ENCODE measurements at places on chromosomes 12 and 14. TPM values are rescaled to one million over a fixed set of nuclear protein-coding genes. Genes with fewer than 3 reads are reported as not detected.

GRCh38 chr12:100075598-100075997 lies 67.1 kb downstream of the BLTP3B start:
- no peak for DNase-seq

The ASPG gene
- total RNA-seq: 29.4 TPM

DNA sequence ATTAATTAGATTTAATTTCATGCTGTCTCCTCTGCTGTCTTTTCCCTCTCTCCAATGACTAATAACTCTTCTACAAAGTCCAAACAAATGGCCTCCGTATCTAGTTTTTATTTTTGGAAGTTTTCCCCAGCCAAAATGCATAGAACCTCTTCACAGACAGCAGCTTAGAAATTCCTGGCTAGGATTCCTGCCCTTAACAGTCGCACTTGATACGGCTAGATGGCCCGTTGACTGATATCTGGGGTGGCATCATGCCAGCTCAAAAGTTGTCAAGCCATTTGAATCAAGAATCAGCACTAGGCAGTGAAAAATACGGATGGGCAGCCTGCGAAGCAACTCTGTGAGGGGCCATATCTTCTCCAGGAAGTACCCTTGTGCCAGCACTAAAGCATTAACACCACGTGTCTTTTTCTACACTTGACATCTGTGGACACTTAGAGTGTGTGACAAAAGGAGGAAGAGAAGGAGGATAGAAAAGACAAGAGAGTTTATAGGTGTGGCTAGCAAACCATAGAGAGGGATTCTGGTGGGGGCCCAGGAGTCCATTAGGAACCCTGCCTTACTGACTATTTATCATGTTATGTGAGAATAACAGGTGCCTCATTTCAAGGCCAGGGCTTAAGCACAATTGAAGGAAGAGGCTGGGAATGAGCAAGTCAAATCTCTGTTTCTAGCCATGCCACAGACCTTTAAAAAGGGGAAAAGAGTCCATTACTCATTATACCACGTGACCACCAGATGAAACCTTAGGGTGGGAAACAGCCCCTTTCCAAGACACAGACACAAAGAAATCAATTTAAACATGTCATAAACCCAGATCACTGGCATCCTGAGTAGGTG lies 39.2 kb upstream of the KRR1 start:
- DNase-seq: no peak

GRCh38 chr12:99367181-99367580 lies 280.4 kb upstream of the GARIN6 start:
- DNase-seq: no peak

- DNase-seq: no peak
These were observed 8.4 kb downstream of the NIN start for GRCh38 chr14:50822501-50823042.

DNA sequence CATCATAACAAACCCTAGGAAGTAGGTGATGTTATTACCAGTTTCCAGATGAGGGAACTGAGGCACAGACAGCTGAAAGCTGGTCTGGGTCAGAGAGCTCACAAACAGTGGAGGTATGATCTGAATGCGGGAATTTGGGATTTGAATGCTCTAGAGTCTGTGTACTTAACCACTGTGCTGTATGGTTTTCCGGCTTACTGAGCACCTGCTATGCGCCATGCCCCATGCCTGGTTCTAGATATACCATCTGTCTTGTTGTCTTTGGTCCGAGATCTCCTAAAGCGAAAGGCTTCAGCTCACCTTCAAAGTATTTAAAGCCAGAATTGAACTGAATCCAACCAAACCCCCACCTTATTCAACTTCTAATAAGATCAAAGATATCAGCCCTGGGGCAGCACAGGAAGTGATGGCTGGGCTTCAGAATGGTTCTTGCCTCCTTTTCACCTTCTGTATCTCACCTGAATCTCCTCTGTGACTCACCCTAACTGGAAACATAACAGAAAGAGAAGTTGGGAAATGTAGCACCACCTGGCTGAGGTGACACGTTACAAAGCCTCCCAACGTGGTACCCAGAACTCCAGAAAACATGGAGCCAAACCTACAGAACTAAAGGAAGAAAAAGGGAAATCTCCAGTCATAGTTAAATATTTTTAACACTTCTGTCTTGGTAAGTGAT lies 54.3 kb downstream of the PRMT8 start:
- DNase-seq: no peak

GRCh38 chr12:67758521-67758920 lies 110.0 kb downstream of the DYRK2 start:
- DNase-seq: no peak

The CFAP73 gene
- 1.0 TPM for total RNA-seq

- no peak for DNase-seq
These were observed 39.3 kb upstream of the ACSM4 start for GRCh38 chr12:7264538-7264937.

The HHIPL1 gene
- 4.7 TPM for total RNA-seq

GRCh38 chr14:68806526-68807147 lies 13.8 kb upstream of the ZFP36L1 start:
- DNase-seq: peak; percentile 57

- DNase-seq: no peak
These were observed 89.3 kb upstream of the MED13L start for GRCh38 chr12:116366824-116367223.

The PTGER2 gene
- total RNA-seq: 0.81 TPM

GRCh38 chr12:128381541-128381940 lies 114.6 kb downstream of the TMEM132C start:
- no peak for DNase-seq

DNA sequence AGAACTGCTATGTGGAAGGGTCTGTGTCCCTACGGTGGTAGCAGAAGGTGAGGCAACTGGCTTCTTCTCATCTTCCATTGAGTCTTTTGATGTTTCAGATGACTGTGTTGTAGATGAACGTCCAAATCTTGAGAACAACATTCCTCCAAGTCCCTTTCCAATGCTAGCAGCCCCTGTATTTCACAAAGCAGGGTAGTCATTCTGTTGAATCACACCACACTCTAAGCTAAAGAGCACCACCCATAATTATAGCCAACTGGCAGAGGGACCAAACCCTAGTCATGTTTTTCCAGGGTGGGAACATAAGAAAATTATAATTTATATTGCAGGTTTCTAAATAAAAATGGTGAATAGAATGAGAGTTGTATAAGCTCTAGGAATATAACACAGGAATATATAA lies 98.7 kb downstream of the DDHD1 start:
- no peak for DNase-seq

DNA sequence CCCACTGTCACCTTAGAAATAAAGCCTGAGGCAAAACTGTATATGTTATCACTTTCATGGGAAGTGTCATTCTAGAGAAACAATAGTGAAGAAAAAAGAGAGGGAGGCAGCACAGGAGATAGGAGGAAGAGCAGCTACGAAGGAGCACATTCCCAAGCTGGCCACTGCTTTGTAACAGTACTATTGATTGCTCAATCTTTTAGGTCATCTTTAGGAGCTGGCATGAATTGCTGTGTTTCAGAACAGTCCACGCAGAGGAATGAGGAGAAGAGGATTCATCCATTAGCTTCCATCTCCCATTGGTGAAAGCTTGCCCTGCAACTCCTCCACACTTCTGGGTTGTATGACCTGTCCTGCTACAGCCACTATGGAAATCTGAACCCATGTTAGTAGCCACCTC lies 372.5 kb upstream of the DDHD1 start:
- no peak for DNase-seq

DNA sequence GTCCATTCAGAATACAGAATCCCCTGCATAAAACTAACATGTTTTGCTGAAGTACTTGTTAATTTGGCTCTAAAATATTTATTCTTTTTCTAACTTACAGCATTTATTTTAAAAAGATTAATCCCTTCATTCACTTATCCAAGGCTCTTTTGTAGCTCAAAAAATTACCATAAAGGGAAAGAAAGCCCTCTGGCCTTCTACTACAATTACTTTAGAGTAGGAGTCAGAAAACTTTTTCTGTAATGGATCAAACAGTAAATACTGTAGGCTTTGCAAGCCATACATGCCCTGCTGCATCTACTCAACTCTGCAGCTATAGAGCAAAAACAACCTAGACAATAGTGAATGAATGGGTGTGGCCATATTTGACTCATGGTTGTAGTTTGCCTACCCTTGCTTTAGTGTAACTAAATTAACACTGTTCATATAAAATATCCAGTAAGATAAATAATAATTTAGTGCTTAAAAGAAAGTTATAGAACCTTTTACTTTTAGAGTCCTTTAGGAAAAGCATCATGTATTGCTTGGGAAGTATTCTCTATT lies 74.2 kb upstream of the ZFP36L1 start:
- no peak for DNase-seq

DNA sequence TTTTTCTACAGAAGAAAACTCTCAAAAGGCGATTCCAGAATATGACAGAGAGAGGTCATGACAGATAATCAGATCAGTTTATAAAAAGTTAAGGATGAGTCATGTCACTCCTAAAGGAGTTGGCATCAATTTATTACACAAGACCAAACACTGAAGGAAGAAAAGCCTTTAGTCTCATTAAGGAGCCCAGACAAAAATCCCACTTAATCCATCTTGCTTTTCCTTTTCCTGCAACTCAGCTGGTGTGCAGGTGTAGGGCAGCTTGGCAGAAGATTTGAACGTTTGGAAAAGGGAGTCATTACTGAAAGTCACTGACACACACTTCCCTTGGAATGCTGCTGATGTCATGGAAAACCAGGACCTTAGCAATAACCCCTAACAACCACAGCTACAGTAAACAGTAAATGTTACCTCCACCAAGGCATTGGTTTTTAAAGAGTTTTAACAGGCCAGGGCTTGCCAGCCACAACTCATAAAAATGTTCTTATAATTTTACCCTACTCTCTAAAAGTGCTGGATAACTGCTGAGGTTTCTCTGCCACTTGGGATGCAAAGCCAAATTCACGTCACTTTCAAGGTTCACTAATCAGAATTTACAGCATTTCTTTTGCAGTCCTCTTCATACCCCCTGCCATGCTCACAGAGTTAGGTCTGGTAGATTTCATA lies 320.6 kb downstream of the RAD51B start:
- no peak for DNase-seq

DNA sequence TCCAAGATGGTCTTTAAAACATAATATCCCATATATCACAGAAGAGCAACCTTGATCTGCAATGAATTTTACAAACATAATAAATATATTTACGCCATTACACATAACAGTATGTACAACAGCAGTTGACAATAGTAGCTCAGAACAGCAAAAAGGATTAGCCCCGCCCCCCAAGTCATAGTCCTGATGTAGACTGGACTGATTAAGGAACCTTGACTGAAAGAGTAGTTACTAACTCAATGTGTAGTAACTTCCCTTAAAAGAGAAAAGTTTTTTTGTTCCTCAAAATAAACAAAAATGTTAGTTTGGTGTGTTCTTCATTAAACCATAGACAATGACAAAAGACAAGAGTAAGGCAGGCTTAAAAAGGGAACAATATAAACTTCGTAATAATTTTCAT lies 44.5 kb downstream of the GTF2A1 start:
- DNase-seq: no peak

GRCh38 chr12:69008520-69008919 lies 75.5 kb upstream of the CPM start:
- no peak for DNase-seq

DNA sequence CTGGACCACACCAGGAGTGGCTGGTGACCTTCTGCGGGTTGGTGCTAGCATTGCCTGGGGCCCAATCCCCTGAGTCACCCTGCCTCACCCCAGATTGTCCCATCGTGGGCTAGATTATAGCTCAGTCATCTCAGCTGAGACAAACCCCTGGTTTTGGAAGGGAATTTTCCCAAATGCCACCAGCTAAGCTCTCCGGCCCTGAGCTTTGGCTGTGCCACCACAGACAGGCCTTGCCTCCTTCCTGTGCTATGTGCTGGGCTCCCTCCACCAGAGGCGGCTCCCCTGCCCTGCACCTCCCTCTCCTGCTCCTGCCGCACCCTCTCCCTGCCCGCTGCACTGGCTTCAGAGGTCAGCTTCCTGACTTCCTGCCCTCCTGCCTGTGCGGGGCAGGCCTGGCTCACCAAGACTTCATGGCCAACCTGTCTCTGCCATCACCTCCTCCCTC lies 196.3 kb downstream of the TSPAN9 start:
- no peak for DNase-seq

DNA sequence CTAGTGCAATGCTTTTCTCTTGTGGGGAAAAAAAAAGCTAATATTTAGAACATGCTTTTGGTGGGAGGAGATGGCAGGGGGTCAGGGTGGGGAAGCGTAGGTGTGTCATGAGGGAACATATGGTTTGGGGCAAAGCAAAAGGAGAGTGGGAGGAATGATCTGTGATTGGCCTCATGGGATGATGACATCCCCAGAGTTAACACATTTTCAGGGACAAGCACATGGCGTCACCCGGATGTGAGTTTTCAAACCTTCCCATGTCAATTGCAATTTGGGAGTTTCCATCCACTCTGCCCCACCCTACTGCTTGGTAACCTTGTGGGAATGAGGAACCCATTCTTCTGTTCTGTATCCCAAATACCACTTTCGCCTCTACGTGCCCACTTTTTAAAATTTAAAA lies 164.2 kb downstream of the SSPN start:
- no peak for DNase-seq

The TBX3 gene
- 23.4 TPM for total RNA-seq

DNA sequence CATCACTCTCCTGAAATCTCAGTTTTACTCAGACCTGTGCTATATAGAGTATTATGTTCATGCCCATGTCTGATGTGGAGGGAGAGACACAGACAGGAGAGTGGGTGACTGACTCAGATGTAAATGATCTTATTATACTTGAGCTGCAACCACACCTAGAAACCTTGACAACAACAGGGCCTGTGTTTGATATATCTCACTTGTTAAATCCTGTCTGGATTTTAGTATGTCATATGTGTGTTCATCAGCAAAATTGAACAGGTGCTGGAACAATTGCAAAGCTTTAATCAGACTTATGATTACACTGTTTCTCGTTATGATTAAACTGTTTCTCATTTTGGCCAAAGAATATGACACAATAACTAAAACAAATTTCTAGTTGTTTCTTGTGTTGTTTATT lies 37.7 kb downstream of the DIP2B start:
- no peak for DNase-seq

DNA sequence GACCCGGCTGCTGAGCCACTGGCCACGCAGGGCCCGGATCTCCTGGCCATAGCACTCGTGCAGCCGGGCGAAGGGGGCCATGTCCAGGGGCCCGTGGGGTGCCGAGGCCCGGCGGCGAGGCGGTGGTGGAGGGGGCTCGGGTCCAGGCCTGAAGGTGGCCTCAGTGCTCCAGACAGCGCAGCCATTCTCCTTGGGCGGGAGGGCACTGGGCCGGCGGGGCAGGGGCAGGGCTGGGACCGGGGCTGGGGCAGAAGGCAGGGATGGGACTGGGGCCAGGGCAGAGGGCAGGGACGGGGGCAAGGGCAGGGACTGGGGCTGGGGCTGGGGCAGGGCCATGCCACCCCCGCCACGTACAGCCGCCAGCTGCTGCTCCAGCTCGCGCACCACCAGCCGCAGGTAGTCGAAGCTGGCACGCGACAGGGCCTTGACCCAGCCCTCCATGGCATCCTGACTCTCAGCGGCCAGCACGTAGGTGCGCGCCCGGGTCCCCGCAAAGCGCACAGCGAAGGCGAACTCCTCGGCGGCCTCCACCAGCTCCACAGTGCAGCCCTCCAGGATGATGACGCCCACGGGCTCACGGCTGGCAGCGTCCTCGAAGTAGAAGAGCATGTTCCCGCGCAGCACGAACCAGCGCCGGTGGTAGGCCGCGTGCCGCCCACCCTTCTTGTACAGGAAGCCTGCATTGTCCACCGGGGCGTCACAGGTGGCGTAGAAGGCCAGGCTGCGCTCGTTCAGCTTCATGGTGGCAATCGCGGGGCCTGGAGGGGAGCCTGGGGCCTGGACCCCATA lies 6.0 kb downstream of the PHETA1 start:
- DNase-seq: no peak

- DNase-seq: no peak
These were observed 69.6 kb downstream of the NT5DC3 start for GRCh38 chr12:103771466-103771865.
